ENCODE measurements at places on chromosomes 7 and 10. TPM values are rescaled to one million over a fixed set of nuclear protein-coding genes. Genes with fewer than 3 reads are reported as not detected.

Gene PAPSS2
- total RNA-seq, result 0.13 TPM

Gene SSC4D
- 0.30 TPM for total RNA-seq

Gene ANKRD22
- 0.18 TPM for total RNA-seq

Gene CDH23
- 1.3 TPM for total RNA-seq

Gene SLC18A3
- total RNA-seq, result not detected

Gene TEX47
- not detected for total RNA-seq

Gene TMEM270
- not detected for total RNA-seq

Gene TET1
- total RNA-seq, result 1.6 TPM

Gene TRIM8
- total RNA-seq, result 56.0 TPM

Gene CCDC136
- total RNA-seq, result 4.8 TPM

Gene MEPCE
- 40.1 TPM for total RNA-seq

Gene ANXA8
- total RNA-seq, result 0.78 TPM

Gene PNLIPRP1
- not detected for total RNA-seq

Gene CALML5
- not detected for total RNA-seq

Gene COMMD3
- total RNA-seq, result 97.0 TPM

Gene TAX1BP1
- 76.5 TPM for total RNA-seq

Gene SUMF2
- total RNA-seq, result 118 TPM

Gene VAX1
- not detected for total RNA-seq

Gene HDAC9
- 0.65 TPM for total RNA-seq

Gene TAS2R5
- 1.5 TPM for total RNA-seq

Gene LGI1
- not detected for total RNA-seq

Gene ELOVL3
- total RNA-seq, result not detected

Gene EBF3
- not detected for total RNA-seq

Gene HECW1
- total RNA-seq, result not detected

Gene CYP3A4
- total RNA-seq, result not detected

Gene MALRD1
- not detected for total RNA-seq

Gene DENND2A
- total RNA-seq, result not detected

Gene H2BK1
- total RNA-seq, result not detected

Gene MSMB
- total RNA-seq, result not detected

Gene DDC
- not detected for total RNA-seq

Gene ACBD7
- total RNA-seq, result 2.6 TPM

Gene NUTM2A
- total RNA-seq, result 0.15 TPM

Gene MYO1G
- 576 TPM for total RNA-seq

Gene HOXA3
- not detected for total RNA-seq

Gene RSPH10B2
- total RNA-seq, result not detected

Gene AMZ1
- total RNA-seq, result 0.88 TPM

Gene NUDT13
- total RNA-seq, result 1.5 TPM

Gene LRRC4
- total RNA-seq, result not detected

Gene ASB10
- not detected for total RNA-seq

Gene CRHR2
- not detected for total RNA-seq

Gene MSRB2
- total RNA-seq, result 11.0 TPM

Gene DYDC2
- total RNA-seq, result not detected

Gene TRDMT1
- 12.7 TPM for total RNA-seq

Gene LHFPL3
- not detected for total RNA-seq

Gene MBL2
- not detected for total RNA-seq

Gene PRPS1L1
- total RNA-seq, result not detected

Gene WNT2
- total RNA-seq, result not detected

Gene TMEM140
- total RNA-seq, result 37.1 TPM

Gene CCDC172
- not detected for total RNA-seq

Gene NRBF2
- total RNA-seq, result 26.8 TPM

Gene GALNT17
- not detected for total RNA-seq

Gene VWA2
- not detected for total RNA-seq

Gene WNT8B
- 0.23 TPM for total RNA-seq

Gene PON1
- not detected for total RNA-seq

Gene ADAMTS14
- total RNA-seq, result not detected

Gene MCM10
- 42.9 TPM for total RNA-seq

Gene UCMA
- not detected for total RNA-seq

Gene LOXL4
- total RNA-seq, result not detected

Gene PLEKHS1
- total RNA-seq, result 0.08 TPM

Gene FAM180A
- total RNA-seq, result not detected

All from activated CD4-positive, alpha-beta memory T cell treated with anti-CD3 and anti-CD28 coated beads, Interleukin-2, amount 10 ng/mL, durations not matched to agents 7 days and 5 days (primary cell).